ENCODE measurements at places on chromosomes 13 and 19.

DNA sequence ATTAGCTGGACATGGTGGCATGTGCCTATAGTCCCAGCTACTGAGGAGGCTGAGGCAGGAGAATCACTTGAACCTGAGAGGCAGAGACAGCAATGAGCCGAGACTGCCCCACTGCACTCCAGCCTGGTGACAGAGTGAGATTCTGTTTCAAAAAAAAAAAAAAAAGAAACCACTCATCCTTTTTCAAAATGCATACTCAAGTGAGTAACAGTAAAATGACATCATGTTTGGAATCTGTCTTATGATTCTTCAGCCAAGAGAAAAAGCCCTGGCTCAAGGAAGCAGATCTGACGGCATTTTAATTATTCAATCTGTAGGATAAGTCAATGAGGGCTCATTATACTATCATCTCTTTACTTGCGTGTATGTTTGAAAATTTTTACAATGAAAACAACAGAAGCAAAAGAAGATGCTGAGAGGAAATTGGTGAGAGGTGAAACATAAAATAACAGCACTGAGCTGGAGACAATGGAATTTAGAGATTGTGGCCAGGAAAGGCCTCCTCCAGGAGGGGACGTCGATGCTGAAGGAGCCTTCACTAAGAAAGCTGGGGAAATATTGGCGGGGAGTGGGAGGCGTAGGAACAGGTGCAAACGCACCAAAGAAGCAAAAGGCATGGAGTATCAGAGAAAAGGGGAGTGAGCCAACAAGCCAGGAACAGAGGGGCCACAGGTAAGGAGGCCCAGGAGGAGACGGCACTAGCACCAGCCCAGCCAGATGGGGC lies 12.9 kb upstream of the CCNE1 start:
- no peak for DNase-seq

GRCh38 chr13:79935121-79935520 lies 405.8 kb downstream of the SPRY2 start:
- no peak for DNase-seq

- DNase-seq, result no peak
These were observed 108.2 kb upstream of the WASF3 start for GRCh38 chr13:26449063-26449848.

GRCh38 chr13:98483601-98484288 lies 93.2 kb downstream of the STK24 start:
- no peak for DNase-seq

DNA sequence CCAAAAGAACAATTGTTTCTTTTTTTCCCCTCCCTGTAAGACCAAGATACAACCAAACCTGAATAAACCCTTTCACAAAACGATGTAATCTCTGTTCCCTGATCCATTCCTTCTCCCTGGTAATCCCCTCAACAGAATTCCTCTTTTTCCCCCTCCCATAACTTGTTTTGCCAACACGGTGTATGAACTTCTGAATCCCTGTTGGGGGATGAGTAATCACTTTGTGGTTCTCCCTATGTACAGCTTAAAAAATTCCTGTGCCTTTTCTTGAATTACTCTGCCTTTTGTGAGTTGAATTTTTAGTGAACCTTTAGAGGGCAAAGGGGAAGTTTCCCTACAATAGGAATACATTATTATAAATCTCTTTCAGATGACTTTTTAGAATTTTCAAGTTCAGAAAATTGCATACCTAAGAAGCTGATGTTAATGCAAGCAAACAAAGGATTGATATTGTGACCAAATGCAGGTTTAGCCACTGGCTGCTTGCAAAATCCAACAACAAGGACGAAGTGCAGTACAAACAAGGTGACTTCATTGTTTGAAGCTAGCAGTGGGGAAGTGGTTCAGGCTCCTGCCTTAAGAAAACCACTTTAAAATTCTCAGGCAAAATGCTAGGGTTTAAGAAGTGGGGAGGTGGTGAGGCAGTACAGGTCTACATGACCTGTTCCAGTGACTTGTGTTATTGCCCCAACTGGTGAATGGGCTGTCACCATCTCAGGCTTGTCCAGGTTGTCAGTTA lies 15.0 kb upstream of the EPSTI1 start:
- no peak for DNase-seq

DNA sequence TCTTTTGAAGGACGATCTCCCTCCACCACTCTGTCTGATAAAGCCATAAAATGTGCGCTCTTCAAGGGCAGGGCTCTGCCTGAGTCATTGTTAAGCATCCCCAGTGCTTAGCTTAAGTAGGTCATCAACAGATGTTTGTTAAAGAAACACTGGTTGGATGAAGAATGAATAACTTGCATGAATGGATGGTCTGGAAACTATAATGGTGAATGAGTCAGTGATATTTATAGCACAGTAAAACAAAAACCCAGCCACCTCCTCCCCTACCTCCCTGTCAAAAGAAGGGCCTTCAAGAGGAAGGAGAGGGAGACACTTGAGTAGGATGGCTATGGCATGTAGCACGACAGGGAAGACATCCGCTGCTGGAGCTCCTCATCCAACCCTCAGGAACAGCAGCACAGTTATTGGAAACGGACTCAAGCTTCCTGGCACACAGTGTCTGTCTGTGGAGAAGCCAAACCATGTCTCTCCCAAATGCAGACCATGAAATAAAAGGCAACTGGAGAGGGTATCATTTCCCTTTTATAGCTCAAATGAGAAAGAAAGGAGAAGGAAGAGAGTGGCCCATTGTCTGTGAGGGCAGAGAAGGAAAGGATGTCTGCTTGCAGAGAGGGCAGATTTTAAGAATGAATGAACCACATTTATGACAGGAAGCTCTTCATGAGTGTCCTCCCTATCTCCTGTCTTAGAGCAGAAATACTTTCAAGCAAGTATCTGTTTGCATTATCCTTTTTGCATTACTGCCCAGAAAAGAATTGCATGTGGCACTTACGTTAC lies 183.5 kb upstream of the UBL3 start:
- DNase-seq, result no peak

DNA sequence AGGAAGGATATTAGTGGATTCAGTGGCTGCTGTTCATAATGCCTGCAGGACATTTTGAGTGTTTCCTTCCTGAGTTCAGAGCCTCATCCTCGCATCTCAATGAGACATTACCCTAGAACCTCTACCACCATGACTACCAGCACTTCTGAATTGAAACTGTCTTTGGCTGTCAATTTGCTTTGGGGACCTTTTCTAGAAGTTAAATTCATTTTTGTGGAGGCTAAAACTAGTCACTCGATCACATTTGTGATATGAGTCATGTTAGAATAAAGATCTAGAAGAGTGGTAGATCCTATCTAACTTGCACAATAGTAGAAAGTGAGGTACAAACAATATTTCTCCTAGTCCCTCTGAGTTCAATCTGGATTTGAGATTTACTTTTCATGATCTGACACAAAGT lies 124.9 kb downstream of the KCNRG start:
- DNase-seq, result no peak

DNA sequence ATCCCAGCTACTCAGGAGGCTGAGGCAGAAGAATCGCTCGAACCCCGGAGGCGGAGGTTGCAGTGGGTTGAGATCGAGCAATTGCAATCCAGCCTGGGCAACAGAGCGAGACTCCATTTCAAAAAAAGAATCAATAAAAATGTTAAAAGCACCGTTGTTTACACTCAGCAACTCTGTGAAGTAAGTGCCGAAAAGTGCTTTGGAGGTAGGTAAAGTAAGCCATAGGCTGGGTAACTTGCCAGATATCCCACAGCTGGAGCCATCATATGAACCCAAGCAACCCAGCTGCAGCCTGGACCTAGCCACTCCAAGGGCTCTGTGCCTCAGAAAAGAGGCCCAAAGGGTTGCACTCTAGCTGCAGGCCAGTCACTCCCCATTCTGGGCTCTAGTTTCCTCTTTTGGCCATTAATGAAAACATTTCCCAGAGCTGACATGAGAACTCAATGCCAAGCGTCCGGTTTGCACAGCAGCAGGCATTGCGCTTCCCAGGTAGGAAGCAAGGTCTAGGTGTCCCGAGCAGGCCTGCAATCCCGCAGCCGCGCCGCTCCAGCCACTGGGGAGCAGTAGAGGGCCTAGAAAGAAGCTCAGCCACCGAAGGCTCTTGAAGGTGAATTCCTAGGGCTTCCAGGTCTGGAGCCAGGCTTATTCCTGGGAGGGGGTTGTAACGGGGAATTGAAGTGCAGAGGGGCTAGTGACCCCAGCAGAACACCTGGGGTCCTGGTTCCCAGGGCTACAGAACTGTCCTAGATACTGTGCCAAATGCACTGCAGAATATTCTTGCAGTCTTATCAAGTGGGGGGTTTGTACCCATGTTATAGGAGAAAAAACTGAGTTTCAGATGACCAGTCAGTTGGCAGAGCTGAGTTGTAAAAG lies 4.1 kb upstream of the CD79A start:
- DNase-seq, result peak; percentile 54

- no peak for DNase-seq
These were observed 629 bp upstream of the LRRC63 start for GRCh38 chr13:46211116-46211482.

Measured in T-helper 17 cell (primary cell).